Mesangial cell (primary cell): ENCODE measurements at places on chromosomes 6 and 20. TPM values are rescaled to one million over a fixed set of nuclear protein-coding genes. Genes with fewer than 3 reads are reported as not detected.

Gene CRIP3
- total RNA-seq: not detected in 2 replicates

Gene ATP9A
- total RNA-seq: 15.3 and 47.7 TPM in 2 replicates

Gene SPAG4
- total RNA-seq: 5.1 and 13.8 TPM in 2 replicates

Gene PRELID3B
- total RNA-seq: 27.1 and 36.5 TPM in 2 replicates

Gene TFEB
- 7.8 and 13.8 TPM in 2 replicates for total RNA-seq

Gene ZBTB24
- 5.4 and 6.6 TPM in 2 replicates for total RNA-seq

Gene IPCEF1
- 0.33 and 0.51 TPM in 2 replicates for total RNA-seq

Gene RPS6KA2
- total RNA-seq: 19.6 and 57.4 TPM in 2 replicates

Gene BPIFB4
- not detected in 2 replicates for total RNA-seq

Gene FAM110A
- total RNA-seq: 5.8 and 10.9 TPM in 2 replicates

Gene KIF13A
- total RNA-seq: 13.5 and 19.4 TPM in 2 replicates

Gene GSTA1
- total RNA-seq: not detected in 2 replicates

Gene CST5
- total RNA-seq: 0.33 and 4.8 TPM in 2 replicates

Gene C6orf62
- total RNA-seq: 43.4 and 55.7 TPM in 2 replicates

Gene LY6G5C
- 0.65 TPM in 1 of 2 replicates, not detected in the other for total RNA-seq

Gene FOXC1
- total RNA-seq: 17.6 and 34.1 TPM in 2 replicates

Gene MOG
- not detected in 2 replicates for total RNA-seq

Gene TRIM40
- total RNA-seq: not detected in 2 replicates

Gene BCAS1
- total RNA-seq: 0.13 TPM in 1 of 2 replicates, not detected in the other

Gene PARD6B
- total RNA-seq: 5.1 and 25.1 TPM in 2 replicates

Gene RBM24
- total RNA-seq: 5.9 and 9.9 TPM in 2 replicates

Gene KIF25
- not detected in 2 replicates for total RNA-seq
